ENCODE measurements at places on chromosomes 5 and 9.

DNA sequence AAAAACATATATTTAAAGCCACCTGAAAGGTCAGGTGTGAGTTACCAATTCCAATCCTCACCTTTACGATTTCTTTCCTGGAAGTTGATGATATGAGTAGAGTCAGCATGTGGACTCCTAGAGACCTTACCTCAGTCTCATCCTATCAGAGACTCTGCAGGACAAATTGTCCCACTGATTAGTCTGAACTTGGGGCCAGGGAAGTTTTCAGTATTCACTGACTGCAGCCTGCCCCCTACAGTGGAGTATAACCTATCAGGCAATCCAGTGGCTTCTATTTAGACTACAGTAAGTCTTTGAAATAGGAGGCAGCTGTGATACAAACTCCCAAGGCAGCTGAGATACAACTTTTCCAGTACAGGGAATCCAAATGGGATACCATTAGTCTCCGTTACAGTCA is 449.4 kb upstream of the CDH10 start:
- no peak for DNase-seq

GRCh38 chr9:94912700-94913249 is 186.3 kb downstream of the AOPEP start:
- no peak for DNase-seq

DNA sequence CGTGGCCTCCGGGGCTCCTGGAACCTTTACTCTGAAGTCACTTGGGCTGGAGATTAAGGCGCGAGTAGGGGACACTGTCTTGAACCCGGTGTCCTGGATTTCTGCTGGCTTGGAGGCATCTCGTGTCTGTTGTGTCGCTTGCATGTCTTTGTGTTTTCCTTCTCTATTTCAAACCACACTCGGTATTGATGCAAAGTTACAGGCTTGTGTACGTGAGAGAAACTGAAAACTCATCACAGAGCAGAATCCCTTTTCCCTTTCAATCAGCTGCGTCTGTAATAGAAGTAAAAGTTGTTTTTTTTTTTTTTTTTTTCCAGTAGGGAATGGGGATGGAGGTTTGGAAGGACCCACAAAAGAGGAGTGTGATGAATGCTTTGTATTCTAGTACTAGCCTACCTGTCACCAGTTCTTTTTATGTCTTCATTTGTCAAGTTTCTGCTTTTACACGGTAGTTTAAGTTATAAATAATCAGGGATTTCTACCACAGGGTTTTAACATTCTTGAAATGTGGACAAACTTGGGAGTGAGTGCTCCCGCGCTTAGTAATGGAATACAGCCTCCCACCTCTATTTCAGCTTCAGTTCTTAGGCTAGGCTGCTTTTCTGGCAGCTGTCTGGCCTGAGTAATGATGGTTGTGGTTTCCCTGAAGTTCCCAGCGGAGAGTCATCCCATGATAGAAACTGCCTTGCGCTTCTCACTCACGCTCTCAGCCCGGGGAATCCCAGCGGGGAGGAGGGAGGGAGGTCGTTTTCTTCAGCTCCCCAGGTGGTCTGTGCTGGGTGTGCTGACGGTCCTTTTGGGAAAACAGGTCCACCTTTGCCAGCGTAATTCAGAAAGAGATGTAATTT is 763 bp downstream of the TJP2 start:
- no peak for DNase-seq

- DNase-seq = no peak
These were observed 18.3 kb downstream of the BTNL9 start for GRCh38 chr5:181058321-181058720.

DNA sequence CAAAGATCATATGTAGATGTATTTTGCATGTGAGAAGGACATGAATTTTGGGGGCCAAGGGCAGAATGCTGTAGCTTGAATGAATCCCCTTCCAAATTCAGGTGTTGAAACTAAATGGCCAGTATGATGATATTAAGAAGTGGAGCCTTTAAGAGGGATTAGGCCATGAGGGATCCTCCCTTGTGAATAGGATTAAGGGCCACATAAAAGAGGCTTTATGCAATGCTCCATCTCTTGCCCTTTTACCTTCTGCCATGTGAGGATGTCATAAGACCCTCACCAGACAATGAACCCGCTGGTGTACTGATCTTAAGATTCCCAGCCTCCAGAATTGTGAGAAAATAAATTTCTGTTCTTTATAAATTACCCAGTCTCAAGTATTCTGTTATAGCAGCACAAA is 206.1 kb downstream of the YTHDC2 start:
- no peak for DNase-seq

- DNase-seq = no peak
These were observed 36.2 kb upstream of the ACO1 start for GRCh38 chr9:32348106-32348695.

DNA sequence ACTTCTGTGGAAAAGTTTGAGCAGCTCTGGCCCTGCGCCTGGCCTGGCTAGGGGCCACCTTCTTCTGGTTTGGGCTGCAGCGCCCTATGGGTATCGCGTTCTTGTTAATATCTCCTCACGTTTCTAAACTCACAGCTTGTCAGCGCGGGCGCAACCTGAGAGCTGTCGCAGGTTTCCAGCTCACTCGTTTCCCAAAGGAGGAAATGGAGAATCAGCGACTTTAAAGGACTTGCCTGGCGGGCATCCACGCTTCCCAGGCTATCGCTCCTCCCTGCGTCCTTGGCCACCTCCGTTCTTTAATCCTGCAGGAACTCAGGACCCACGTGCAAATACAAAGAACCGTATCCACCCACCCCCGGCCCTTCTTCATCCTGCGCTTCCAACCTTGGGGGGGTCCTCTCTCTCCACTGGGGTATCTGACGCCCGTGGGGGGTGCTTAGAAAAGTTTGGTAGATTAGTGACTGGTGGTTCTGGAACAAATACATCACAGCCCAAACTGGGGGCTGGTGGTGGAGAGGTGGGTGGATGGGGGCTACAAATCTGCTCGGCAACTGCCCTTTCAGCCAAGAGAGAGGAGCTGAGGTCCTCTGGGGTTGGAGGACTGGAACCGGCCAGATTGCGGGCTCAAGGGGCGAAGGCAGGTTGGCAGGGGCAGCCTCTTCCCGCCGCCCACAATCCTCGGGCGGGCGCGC is 578 bp upstream of the PSAT1 start:
- no peak for DNase-seq

DNA sequence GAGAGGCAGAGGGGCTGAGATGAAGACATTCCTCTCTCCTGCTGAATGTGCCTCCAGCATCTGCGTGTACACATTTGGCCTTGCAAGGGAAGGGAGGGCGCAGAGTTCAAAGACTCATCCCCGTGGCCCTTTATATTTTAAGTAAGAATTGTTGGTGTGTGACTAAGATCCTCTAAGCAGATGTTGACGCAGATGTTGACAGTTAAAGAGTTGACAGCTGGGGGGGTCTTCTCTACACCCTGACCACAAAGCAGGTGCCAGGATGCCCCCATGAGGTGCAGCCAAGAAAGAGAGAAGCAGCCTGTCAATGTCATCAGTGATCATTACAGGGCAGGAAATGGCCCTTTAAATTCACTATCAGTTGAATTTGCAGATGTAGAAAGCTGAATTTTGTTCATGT is 262.9 kb downstream of the IRX1 start:
- no peak for DNase-seq

- no peak for DNase-seq
These were observed 24.7 kb upstream of the IQGAP2 start for GRCh38 chr5:76378355-76378754.

- DNase-seq = no peak
These were observed 62.9 kb downstream of the C9 start for GRCh38 chr5:39301406-39301805.

GRCh38 chr5:160353379-160353778 is 17.0 kb downstream of the C1QTNF2 start:
- DNase-seq = no peak

GRCh38 chr5:14133394-14133793 is 9.7 kb upstream of the TRIO start:
- no peak for DNase-seq

- no peak for DNase-seq
These were observed 123.8 kb downstream of the GDNF start for GRCh38 chr5:37715992-37716391.

DNA sequence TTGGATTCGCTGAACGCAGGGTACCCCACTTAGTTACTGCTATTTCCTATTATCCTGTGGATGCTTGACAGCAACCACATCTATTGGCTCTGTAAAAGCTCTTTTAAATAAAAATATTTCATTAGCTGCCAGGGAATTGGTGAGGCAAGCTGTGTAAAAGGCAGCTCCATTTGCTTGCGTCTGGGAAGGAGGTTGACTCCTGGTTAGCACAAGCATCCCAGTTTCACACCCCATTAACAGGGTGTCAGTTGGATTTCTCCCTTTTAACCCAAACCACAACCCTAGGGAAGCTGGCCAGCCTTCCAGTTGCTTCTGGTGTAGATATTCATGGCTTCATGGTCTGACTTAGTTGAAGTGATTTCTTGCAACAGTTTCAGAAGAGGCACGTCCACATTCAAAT is 151.0 kb downstream of the GPBP1 start:
- DNase-seq = no peak

DNA sequence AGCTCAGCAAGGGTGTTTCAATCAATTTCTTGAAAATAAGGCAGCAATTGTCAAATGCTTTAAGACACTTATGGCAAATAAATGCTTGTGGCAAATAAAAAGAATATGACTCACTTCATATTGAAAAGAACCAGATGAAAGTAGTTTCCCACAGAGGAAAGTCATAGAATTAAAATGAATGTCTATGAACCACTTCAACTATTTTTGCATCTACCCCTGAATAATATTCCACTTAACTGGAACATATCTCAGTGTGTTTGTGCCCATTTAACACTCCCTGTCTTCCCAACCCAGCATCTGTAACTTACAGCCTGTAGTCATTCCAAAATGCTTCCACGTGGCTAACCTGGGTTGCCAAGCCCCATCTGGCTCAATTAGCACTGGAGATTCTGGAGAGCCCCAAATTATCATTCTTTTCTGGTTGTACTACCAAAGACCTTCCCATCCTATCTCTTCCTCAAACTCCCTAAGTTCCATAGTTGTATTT is 84.7 kb downstream of the FEM1C start:
- no peak for DNase-seq

GRCh38 chr5:176621661-176622079 is 8.7 kb downstream of the SNCB start:
- DNase-seq = no peak

DNA sequence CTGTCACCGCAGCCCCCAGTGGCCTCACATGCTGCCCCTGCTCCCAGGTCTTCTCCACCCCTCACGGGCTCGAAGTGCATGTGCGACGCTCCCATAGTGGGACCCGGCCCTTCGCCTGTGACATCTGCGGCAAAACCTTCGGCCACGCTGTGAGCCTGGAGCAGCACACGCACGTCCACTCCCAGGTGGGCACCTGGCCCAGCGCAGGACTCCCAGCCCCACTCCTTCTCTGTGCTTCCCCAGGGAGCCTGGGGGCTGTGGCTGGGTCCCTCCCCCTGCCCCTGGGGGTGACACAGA is 10.5 kb downstream of the GFI1B start:
- no peak for DNase-seq

- no peak for DNase-seq
These were observed 27.0 kb downstream of the ANGPTL2 start for GRCh38 chr9:127095411-127095810.

- DNase-seq = no peak
These were observed 183.7 kb downstream of the ZNF462 start for GRCh38 chr9:107046692-107047091.

DNA sequence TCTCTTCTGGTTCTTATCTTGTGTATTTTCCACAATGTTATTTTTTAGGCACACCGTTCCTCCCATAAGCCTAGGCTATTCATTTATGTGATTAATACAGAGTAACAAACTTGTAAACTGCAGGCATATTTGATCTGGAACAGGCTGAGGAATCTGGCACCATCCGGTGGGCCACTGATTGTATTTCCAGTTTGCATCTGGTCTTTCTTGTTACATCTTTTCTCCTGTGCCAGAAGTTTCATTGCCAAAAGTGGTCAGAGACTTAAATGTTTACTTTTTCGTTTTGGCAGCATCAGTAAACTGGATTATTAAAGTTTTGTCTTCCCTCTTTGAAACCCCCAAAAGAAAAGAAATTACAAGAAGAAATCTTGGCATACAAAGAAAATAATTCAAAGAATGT is 17.9 kb upstream of the ZCCHC7 start:
- no peak for DNase-seq

DNA sequence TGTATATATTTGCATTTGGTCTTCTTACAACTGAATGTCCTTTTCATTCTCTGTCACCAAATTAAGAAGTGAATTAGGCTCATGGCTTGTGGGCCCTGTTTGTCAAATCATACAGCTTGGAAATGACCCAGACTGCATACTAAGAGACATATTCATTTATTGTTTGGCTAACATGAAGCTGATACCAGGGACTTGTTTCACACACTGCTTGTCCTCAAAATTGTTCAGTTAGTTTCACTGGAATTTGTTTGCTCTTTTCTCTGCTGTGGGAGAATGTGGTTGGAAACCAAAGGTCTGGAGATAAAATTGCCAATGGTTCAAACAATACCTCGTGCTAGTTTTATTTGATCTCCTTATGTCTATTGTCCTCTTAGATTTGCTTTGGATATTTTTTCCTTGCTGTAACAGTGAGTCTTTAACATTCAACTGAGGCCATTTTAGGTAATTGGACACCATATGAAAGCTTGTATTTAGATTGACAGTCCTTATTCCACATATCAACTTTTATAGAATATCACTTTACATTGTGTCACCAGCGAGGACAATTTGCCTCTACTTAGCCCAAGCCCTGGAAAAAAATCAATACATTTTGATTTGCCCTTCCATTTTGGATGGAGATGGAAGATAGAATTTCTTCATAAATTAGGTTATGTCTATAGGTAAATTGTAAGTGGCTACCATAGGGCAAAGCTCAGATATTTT is 144.3 kb upstream of the MTAP start:
- no peak for DNase-seq

- DNase-seq = no peak
These were observed 27.7 kb downstream of the UBAP1 start for GRCh38 chr9:34206561-34206960.

- no peak for DNase-seq
These were observed 114.3 kb upstream of the EPB41L4A start for GRCh38 chr5:112533362-112533761.

DNA sequence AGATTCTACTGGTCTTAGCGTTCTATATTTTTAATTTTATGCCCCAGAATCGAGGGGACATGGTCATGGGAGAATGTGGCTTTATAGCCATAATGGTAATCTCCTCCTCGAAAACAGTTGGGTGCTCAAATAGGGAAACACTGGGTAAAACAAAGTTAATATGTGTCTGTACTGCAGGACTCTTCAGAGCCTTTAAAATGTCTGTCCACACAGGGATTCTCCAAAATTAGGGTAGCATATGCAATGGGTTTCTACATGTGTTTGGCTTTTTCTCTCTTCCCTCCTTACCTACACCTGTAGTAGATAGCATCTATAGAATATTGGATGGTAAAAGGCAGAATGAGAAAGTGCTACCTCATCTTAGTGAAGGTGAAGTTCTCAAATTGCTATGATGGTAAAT is 130.0 kb upstream of the NR3C1 start:
- DNase-seq = no peak

DNA sequence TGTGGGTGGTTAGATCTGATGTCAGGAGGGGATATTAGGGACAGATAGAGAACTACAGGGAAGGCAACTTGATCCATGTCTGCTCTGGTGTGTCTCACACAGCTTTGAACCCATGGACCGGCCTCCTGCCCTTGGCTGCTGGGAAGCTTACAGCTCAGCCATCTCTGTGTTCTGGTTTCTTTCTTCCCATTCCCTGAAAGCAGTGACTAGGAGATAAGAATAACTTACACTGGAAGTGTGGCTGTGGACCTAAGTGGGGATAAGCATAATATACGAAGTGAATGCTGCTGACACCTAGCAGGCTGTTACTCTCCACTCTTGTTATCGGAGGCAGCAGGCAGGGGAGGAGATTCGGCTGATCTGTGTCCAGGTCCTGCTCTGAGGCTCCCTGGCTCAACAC is 282.3 kb upstream of the TUT7 start:
- DNase-seq = no peak

Measured in stimulated activated CD8-positive, alpha-beta memory T cell treated with anti-CD3 and anti-CD28 coated beads, Interleukin-4, amount 100 ng/mL, for 4 hours (primary cell).